ENCODE measurements at places on chromosomes 1 and 21. TPM values are rescaled to one million over a fixed set of nuclear protein-coding genes. Genes with fewer than 3 reads are reported as not detected.

GRCh38 chr1:246843876-246844275 is 87.9 kb downstream of the AHCTF1 start:
- no peak for DNase-seq

DNA sequence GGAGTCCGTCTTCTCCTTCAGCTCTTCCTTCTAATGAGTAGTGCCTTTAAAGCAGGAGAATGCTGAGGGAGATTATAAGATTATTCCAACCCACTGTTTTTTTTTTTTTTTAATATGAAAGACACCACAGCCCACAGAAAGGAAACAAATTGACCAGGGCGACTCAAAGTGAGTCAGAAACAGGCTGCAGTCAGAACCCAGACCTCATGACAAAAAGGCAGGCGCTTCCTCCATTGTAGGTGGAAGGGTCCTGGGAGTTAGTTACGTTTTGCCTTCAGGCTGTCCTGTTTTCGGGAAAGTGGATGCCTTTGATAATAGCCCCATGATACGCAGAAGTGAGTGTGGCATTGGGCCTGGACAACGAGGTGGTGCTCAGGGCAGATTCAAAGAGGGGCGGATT is 21.0 kb downstream of the PLXNA2 start:
- DNase-seq, result no peak

DNA sequence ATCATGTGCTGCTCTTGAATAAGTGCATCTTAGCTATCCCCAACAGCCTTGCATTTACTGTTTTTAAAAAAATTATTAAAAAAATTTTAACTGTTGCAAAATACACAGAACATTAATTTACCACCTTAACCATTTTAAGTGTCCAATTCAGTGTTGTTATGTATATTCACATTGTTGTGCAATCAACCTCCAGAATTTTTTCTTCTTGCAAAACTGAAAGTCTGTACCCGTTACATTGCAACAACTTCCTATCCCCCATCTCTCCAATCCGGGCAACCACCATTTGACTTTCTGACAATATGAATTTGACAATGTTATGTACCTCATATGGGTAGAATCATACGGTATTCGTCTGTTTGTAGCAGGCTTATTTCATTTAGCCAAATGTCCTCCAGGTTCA is 83.1 kb downstream of the FMN2 start:
- DNase-seq, result no peak

GRCh38 chr1:158996998-158997397 is 12.7 kb upstream of the IFI16 start:
- DNase-seq, result no peak

DNA sequence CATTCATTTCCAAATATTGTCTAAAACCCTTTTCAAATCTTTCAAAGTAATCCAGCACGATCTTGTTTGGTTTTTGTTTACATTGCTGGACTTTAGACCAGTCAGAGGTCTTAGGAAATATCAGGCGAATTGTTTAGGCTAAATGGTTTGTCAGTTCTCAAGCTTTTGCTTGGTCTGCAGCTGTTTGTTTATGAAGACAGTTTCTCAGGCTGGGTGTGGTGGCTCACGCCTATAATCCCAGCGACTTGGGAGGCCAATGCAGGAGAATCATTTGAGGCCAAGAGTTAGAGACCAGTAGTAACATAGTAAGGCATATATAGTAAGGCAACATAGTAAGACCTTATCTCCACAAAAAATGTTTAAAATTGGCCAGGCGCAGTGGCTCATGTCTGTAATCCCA is 77.5 kb downstream of the DNTTIP2 start:
- no peak for DNase-seq

DNA sequence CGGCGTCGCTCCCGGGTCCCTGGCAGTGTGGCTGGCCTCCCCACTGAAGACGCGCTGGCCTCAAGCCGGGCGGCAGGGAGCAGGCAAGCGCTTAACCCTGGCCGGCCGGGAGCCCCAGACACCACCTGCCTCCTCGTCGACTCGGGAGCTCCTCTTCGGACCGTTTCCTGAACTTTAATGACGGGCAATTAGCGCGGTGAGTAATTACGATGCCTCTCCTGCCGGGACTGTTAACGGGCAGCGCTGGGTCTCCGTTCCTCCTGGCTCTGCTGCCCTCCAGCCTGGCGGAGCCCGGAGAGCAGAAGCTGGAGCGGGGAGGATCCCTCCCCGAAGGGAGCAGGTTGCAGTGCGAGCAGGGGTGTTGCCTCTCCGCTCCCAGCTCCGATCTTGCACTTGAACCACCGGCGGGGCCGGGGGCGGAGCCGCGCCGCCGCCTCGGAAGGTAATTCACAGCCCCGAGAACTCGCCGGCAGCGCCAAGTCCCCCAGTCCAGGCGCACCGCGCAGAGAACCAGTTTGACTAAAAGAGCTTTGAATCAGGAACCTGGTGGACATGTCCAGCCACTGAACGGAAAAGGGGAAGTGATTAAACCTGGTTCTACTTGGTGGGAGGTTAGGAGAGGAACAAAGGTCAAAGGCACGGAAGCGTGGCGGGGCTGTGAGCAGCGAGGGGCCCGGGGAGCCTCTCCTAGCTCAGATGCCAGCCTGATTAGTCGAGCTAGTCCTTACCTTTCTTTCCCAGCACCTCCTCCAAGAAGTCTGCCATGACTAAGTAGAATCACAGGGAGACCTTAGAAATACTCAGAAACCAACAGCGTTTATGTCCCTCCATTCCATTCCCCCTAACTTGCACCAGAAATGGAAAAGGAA is 18.3 kb upstream of the PLEKHA6 start:
- no peak for DNase-seq

ADAM30 gene
- 0.11 TPM for total RNA-seq

CHRNB2 gene
- total RNA-seq, result 0.05 TPM
